Esophagus squamous epithelium (tissue), 5 donors: ENCODE measurements at places on chromosomes 5 and 9.

- H3K4me3 ChIP-seq: no peak overlapping the region
- H3K36me3 ChIP-seq: no peaks in the 10 kb centered on the region
- no peaks in the 10 kb centered on the region for H3K4me1 ChIP-seq
- no peaks in the 10 kb centered on the region for H3K27me3 ChIP-seq
- H3K27ac ChIP-seq: no peak overlapping the region
- DNase-seq: no peak
These were observed 458.7 kb downstream of the EBF1 start for GRCh38 chr5:158641016-158641415.

- no peak overlapping the region for H3K4me3 ChIP-seq
- no peaks in the 10 kb centered on the region for H3K27me3 ChIP-seq
- no peak for DNase-seq
- no peak overlapping the region for H3K27ac ChIP-seq
These were observed 180.9 kb upstream of the ACTBL2 start for GRCh38 chr5:57663466-57663865.

GRCh38 chr5:150473673-150474358, 24.3 kb upstream of the RPS14 start:
- H3K27ac ChIP-seq: no peak overlapping the region
- no peak overlapping the region for H3K4me3 ChIP-seq
- no peaks in the 10 kb centered on the region for H3K36me3 ChIP-seq

DNA sequence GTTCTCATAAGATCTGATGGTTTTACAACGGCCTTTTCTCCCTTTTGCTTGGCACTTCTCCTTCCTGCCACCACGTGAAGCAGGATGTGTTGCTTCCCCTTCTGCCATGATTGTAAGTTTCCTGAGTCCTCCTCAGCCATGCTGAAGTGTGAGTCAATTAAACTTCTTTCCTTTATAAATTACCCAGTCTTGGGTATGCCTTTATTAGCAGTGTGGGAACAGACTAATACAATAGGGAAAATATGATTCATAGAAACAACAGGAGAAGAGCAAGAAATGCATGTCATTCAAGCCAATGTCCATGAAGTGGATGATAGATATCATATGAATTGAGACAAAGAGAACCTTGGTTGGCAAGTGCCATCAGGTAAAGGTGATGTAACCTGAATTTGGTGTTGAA, 128.3 kb upstream of the HAPLN1 start:
- H3K27me3 ChIP-seq: no peaks in the 10 kb centered on the region
- H3K4me1 ChIP-seq: no peaks in the 10 kb centered on the region
- H3K27ac ChIP-seq: no peak overlapping the region

DNA sequence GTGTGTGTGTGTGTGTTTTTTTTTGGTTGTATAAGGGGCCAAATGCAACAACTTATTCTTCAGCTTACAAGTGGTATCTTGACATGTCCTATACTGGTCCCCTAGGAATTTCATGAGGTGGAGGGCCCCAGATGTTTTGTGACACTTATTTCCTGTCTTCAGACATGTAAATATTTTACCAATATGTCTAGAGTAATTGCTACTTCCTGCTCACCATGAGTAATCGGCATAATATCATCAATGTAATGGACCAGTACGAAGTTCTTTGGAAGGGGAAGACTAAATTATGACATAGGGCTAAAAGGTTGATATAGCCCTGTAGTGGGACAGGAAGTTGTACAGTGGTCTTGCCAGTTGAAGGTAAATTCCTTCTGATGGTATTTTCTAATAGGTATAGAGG, 3.7 kb upstream of the OTULIN start:
- no peak overlapping the region for H3K4me3 ChIP-seq
- H3K36me3 ChIP-seq: no peaks in the 10 kb centered on the region
- no peak for DNase-seq
- H3K27ac ChIP-seq: peak overlapping the region; percentile 44
- H3K27me3 ChIP-seq: no peaks in the 10 kb centered on the region

GRCh38 chr5:95892784-95893354, 68.8 kb downstream of the ELL2 start:
- DNase-seq: no peak
- H3K4me3 ChIP-seq: no peak overlapping the region
- peaks cover 3% of the 10 kb centered on the region for H3K36me3 ChIP-seq
- no peak overlapping the region for H3K27ac ChIP-seq

DNA sequence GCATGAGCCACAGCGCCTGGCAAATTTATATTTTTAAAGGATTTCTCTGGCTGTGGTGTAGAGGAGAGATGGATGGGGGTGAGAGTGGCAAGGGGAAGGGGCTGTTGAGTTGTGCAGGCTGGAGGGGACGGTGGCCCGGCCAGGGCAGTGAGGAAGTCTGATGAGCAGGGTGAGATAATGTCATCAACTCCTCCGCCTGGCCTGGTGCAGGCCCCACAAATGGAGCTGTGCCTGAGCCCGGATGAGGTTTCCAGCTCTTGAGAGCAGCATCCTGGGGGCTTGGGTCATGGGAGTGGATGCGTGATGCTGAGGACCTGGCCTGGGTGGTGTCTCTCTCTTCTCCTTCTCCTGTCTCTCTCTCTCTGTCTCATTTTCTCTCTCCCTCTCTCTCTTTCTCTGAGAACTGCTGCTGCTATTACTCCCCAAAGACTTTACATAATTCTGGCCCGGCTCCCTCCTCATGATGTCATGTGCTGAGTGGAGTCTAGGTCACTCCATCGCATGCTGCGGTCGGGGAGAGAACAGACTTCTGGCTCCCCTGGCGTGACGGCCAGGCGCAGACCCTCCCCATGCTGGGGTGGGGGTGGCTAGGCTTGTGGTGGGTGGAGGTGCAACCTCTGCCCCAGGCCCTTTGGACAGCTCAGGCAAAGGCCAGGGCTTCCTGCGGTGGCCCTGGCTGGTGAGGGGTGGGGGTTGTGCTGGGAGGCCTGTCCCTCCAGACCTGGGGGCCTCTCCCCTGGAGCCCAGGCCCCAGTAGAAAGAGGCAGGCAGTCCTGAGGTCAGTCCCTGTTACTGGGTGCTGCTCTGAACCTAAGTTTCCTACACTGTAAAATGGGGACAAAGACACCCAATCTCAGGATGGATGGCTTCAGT, 26.4 kb downstream of the FGF18 start:
- H3K4me1 ChIP-seq: peaks cover 8% of the 10 kb centered on the region
- no peak overlapping the region for H3K4me3 ChIP-seq
- no peaks in the 10 kb centered on the region for H3K27me3 ChIP-seq
- DNase-seq: no peak

GRCh38 chr5:107957051-107957450, 286.3 kb upstream of the EFNA5 start:
- H3K36me3 ChIP-seq: no peaks in the 10 kb centered on the region
- H3K4me3 ChIP-seq: no peak overlapping the region
- no peaks in the 10 kb centered on the region for H3K4me1 ChIP-seq
- H3K27me3 ChIP-seq: no peaks in the 10 kb centered on the region
- no peak overlapping the region for H3K27ac ChIP-seq

DNA sequence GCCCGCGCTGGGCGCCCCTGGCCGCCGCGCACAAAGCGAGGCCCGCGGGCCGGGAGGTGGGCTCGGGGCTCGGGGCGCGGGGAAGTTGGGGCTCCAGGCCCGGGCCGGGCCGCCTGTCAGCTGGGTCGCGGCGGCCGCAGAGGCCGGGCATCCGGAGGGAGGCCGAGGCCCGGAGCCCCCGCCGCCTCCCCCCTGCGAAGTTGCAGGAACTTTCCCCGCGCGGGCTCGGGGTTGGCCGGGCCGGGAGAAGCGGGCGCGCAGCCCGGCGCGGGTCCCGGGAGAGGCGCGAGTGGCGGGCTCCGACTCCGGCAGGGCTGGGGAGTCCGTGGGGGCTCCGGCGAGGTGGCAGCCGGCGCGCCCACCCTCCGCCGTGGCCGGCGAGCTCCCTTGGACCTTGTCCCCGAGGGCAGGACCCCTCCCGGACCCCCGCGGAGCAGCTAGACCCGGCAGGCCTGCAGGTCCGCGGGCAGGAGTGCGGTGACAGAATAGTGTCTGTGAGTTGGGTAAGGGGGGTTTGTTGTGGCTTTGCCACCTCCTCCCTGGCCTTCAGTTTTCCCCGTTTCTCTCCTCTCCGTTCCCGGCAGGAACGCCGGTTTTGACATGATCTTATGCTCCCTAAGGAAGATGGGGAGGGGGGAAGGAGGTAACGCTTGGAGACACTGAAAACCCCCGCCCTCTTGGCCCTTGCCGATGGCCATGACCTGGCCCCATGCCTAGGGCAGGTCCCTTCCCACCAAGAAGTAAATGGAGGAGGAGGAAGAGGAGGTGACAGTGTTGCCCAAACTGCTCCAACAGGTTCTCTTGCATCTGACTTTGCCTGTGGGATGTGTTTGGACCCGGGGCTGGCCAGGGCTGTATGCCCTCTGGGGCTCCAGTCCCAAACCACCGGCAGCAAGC, 942 bp downstream of the PHF2 start:
- no peaks in the 10 kb centered on the region for H3K36me3 ChIP-seq
- H3K27me3 ChIP-seq: no peaks in the 10 kb centered on the region
- H3K27ac ChIP-seq: peak overlapping the region; percentile 95
- H3K4me1 ChIP-seq: peaks cover 32% of the 10 kb centered on the region
- peak overlapping the region; percentile 52 for H3K4me3 ChIP-seq

- no peak for DNase-seq
- H3K4me1 ChIP-seq: no peaks in the 10 kb centered on the region
- H3K27ac ChIP-seq: no peak overlapping the region
- no peaks in the 10 kb centered on the region for H3K36me3 ChIP-seq
- H3K4me3 ChIP-seq: no peak overlapping the region
- H3K27me3 ChIP-seq: no peaks in the 10 kb centered on the region
These were observed 52.0 kb upstream of the DAPK1 start for GRCh38 chr9:87445646-87446045.

DNA sequence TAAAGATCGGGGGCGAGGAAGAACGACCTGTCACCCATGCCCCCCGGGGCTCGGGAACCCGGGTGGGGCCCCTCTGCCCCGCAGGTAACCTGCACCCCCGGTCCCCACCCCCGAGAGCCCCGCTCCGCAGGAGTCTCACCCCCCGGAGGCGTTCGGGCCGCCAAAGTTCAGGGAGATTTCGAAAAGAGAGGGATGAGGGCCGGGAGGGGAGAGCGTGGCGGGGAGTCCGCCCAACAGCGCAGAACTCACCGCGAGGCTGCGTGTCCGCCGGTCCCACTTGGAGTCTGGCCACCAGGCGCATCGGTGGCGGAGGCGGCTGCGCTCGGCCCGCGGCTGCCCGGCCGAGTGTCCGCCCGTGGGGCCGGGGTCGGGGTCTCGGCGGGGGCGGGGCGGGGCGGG, at the start of gene PHF19:
Gene PHF19 (minus strand): TSS at position 347 of the 399 bp plus-strand sequence. CDS start 2,447 bp downstream, outside the sequence.
- no peaks in the 10 kb centered on the region for H3K36me3 ChIP-seq
- H3K4me3 ChIP-seq: peak within 1 kb of the TSS; percentile 80
- no peak for DNase-seq
- H3K4me1 ChIP-seq: peaks cover 54% of the 10 kb centered on the region
- peak within 1 kb of the TSS; percentile 97 for H3K27ac ChIP-seq

GRCh38 chr9:113528088-113528487, 64.6 kb downstream of the RGS3 start:
- DNase-seq: no peak
- H3K4me1 ChIP-seq: peaks cover 57% of the 10 kb centered on the region
- H3K4me3 ChIP-seq: no peak overlapping the region

GRCh38 chr5:6220346-6221088, 157.8 kb downstream of the MED10 start:
- no peaks in the 10 kb centered on the region for H3K4me1 ChIP-seq
- DNase-seq: no peak
- no peak overlapping the region for H3K27ac ChIP-seq
- H3K36me3 ChIP-seq: no peaks in the 10 kb centered on the region
